ENCODE measurements at places on chromosomes 12 and 14. TPM values are rescaled to one million over a fixed set of nuclear protein-coding genes. Genes with fewer than 3 reads are reported as not detected.

GRCh38 chr12:106831699-106832098, 57.2 kb downstream of the RIC8B start:
- no peak for DNase-seq

Gene CCDC184
- total RNA-seq: 0.25 TPM

- no peak for DNase-seq
Observed at GRCh38 chr12:29844667-29845066, 60.9 kb upstream of the TMTC1 start.

DNA sequence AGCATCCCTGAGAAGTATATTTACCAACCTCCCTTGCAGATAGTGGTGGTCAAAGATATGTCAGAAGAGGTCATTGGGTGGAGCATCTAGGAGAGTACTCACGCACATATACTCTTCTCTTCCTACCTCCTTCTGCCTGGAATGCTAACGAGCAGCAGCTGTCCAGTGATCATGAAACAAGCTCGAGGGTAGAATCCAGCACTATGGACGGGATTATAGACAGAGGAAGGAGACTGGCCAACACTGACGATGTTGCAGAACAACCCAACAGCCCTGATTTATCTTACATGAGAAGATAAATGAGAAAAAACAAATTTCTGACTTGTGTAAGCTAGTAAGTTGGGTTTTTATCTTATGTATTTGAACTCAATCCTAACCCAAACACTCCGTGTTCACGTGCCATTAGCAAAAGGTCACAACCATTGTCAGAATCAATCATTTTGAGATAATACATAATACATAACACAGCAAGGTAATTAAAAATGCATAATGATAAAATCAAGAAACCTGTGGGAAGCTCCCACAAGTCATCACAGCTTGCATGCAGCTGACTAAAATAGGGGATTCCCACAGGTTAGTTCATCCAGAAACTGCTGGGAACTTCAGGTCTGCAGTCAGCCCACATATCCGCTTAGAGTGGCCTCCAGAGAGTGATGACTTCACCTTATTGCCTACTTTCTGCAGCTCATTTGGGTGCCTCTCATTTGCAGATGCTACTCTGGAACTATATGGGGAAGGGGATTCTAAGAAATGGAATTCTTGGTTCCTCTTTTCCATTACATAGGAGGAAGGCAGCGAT, 36.3 kb upstream of the STK38L start:
- peak; percentile 58 for DNase-seq

Gene CHGA
- total RNA-seq: not detected

GRCh38 chr12:97541366-97541765, 78.8 kb downstream of the RMST start:
- no peak for DNase-seq

- no peak for DNase-seq
Observed at GRCh38 chr14:79225815-79226214, 985.5 kb downstream of the DIO2 start.

DNA sequence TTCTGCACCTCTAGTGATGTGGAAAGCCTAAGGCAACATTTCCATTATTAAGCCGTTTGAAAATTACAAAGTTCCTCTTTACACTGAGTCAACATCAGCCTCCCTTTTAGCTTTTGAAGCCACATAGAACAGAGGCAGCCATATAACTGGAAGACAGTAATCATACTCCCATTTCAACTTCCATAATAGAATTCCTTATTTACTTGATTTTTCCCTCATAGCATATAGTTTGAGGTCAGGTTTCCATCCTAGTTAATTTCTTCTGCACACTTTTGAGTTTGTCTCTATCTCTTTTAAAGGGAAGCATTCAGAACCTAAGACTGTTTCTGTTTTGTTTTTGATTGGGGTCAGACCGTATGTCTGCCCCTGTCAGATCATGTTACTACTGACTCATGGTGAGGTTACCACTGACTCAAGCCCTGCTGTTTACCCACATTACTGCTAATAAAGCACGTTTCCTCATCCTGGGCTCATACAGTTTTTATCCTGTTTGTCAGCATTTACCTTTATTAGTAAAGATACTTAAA, 161.0 kb downstream of the SLC38A4 start:
- peak; percentile 28 for DNase-seq

GRCh38 chr14:73787486-73788316, 63.9 kb upstream of the PTGR2 start:
- peak; percentile 88 for DNase-seq

DNA sequence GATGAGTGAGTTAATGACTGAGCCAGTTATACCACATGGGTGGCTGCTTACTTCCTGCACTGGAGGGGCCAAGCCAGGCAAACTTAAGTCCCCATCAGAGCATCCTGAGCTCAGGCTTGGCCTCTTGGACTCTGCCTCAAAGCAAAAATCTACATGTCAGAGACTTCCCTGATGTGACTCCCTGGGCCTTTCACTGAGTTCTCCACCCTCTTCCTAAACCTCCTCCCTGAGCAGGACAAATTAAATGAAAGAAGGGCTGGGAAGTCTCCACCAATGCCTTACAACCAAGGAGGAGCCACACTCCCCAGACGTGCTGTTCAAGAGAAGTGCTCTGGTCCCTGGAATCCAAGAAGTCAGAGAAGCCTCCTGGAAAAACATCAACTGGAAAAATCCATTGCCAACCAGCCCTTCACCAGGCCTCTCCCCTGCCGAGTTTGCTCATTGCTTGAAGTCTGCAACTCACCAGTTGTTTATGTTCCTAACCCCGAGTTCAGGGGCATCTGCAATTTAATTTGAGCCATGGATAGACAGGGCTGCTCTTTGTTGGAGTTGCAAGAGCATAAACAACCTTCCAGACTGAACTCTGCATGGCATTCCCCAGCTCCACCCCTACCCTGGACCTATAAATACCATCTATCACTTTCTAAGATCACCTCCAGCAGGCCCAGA, 160.5 kb downstream of the ANO2 start:
- DNase-seq: no peak

- no peak for DNase-seq
Observed at GRCh38 chr14:105126981-105127329, 41.6 kb downstream of the JAG2 start.

GRCh38 chr12:80262346-80262745, 163.0 kb downstream of the OTOGL start:
- DNase-seq: no peak

Gene ANG
- total RNA-seq: 0.92 TPM

Gene PROX2
- 0.38 TPM for total RNA-seq

GRCh38 chr12:114799574-114800487, 115.9 kb upstream of the TBX3 start:
- no peak for DNase-seq

Gene RNASE11
- total RNA-seq: not detected

- DNase-seq: peak; percentile 93
Observed at GRCh38 chr14:64504897-64505794, 576 bp downstream of the ZBTB1 start.

Gene KRT80
- not detected for total RNA-seq

Gene MANSC4
- total RNA-seq: not detected
